Tibial nerve (tissue), 4 donors: ENCODE measurements at places on chromosomes 12 and 14. TPM values are rescaled to one million over a fixed set of nuclear protein-coding genes. Genes with fewer than 3 reads are reported as not detected.

GRCh38 chr14:58659061-58659460, 21.3 kb downstream of the DACT1 start:
- no peaks in the 10 kb centered on the region for H3K36me3 ChIP-seq
- H3K27ac ChIP-seq, result peak overlapping the region; percentile 73
- H3K27me3 ChIP-seq, result no peaks in the 10 kb centered on the region
- no peak overlapping the region for H3K4me3 ChIP-seq

- peaks cover 8% of the 10 kb centered on the region for H3K4me1 ChIP-seq
- no peak overlapping the region for H3K4me3 ChIP-seq
- no peaks in the 10 kb centered on the region for H3K36me3 ChIP-seq
- no peak overlapping the region for H3K27ac ChIP-seq
- no peak for DNase-seq
Measured at GRCh38 chr12:98823012-98823411, 177.9 kb downstream of the APAF1 start.

DNA sequence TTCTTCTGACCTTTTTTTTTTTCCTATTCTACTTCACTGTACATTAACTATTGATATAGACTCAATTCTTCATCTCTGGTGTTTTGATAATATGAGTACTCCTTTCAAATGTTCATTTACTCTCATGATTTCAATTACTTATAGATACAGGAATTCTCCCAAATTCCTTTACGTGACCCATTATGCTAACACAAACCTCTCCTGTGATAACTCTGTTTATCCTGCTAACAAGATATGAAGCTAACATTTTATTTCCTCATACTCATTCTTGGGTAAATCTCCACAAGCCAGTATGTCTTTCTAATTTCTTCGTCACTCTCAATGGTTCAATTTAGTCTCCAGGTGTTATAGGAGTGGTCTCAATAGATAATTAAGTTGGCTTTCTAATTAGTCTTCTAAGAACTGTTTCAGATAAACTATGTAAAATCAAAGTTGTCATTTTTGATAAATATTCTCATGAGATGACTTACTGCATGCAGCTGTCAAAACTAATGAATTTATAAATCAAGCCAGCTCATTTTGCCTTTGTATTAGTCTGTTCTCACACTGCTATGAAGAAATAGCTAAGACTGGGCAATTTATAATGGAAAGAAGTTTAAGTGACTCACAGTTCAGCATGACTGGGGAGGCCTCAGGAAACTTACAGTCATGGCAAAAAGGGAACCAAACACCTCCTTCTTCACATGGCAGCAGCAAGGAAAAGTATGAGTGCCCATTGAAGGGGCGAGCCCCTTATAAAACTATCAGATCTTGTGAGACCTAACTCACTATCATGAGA, 130.6 kb upstream of the MYF6 start:
- no peak overlapping the region for H3K4me3 ChIP-seq
- no peaks in the 10 kb centered on the region for H3K4me1 ChIP-seq
- no peak for DNase-seq

DNA sequence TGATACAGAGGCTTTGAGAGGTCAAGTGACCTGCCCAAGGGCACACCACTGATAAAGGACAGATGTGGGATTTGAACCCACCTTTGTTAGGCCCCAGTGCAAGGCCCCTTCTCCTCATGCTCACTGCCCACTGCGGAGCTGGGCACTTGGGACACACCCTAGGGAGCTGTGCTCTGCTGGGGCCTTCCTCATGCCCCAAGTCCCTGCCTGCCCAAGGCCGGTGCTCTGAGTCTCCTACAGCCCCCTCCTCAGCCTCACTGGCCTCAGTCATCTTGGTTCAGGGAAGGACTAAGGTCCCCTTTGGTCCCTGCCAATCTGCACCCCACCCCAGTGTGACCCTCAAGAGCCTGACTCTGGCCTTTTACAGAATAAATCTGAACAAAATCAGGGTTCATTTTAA, 7.9 kb upstream of the OAS3 start:
- no peak overlapping the region for H3K4me3 ChIP-seq
- H3K36me3 ChIP-seq, result peaks cover 14% of the 10 kb centered on the region
- H3K4me1 ChIP-seq, result peaks cover under 1% of the 10 kb centered on the region

GRCh38 chr12:132345561-132346200, 16.3 kb upstream of the GALNT9 start:
- H3K4me3 ChIP-seq, result no peak overlapping the region
- H3K27ac ChIP-seq, result no peak overlapping the region
- no peaks in the 10 kb centered on the region for H3K27me3 ChIP-seq
- no peaks in the 10 kb centered on the region for H3K36me3 ChIP-seq

DNA sequence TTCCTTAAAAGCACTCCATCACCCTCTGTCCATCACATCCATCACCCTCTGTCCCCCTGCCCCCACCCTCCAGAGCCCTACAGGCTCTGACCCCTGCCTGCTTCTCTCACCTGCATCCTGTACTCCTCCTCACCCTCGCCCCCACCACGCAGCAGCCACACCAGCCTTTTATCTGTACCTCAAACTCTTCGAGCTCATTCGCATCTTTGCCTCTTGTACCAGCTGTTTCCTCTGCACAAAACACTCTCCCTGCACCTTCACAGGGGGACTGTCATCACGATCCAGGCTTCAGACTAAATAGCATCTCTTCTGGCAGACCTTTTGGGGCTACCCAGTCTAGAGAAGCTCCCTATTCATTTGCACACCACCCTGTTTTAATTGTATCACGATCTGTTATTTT, 24.1 kb downstream of the TMEM229B start:
- no peaks in the 10 kb centered on the region for H3K4me1 ChIP-seq
- no peak for DNase-seq
- H3K27me3 ChIP-seq, result no peaks in the 10 kb centered on the region

The CACNA1C gene
- 6.3 TPM for total RNA-seq

DNA sequence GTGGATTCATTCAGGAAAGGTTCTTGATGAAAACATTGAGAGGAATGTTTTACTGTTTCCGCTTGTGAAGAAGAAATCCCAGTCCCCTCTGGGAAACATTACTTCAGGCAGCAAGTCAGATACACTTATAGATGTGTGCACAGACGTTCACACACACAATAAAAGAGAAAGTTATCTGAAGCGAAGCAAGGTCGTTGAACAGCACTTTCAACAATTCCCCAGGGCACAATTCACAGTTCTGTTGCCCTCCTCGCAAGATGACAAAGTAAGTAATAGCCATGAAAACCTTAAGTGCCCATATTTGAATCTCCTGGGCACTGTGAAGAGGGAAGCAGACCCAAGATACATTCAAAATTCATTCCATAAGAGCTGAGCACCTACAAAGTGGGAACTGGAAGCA, 156.6 kb upstream of the CAND1 start:
- no peak overlapping the region for H3K27ac ChIP-seq
- H3K36me3 ChIP-seq, result no peaks in the 10 kb centered on the region
- no peaks in the 10 kb centered on the region for H3K27me3 ChIP-seq
- DNase-seq, result no peak
- no peaks in the 10 kb centered on the region for H3K4me1 ChIP-seq
- H3K4me3 ChIP-seq, result no peak overlapping the region

DNA sequence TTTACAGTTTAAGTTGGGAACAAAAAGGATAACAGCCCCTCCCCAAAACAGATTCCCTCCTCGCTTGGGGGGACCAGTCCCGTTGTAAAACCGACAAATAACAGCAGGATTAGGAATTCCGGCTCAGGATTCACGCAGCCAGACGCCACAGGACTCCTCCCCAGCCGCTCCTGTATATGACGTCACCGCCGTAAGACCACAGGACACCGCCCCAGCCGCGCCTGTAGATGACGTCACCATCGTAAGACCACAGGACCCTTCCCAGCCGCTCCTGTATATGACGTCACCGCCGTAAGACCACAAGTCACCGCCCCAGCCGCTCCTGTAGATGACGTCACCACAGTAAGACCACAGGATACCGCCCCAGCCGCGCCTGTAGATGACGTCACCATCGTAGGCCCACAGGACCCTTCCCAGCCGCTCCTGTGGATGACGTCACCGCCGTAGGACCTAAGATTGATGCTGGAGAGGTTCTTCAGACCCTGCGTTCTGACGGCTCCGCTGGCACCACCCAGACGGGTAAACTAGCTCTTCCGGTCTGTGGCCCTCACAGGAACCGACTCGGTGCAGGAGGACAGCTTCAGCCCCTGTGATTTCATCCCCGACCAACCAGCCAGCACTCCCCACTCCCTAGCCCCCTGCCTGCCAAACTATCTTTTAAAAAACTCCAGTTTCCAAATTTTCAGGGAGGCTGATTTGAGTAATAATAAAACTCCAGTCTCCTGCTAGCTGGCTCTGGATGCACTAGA, 43.9 kb upstream of the FBRSL1 start:
- H3K4me3 ChIP-seq, result peak overlapping the region; percentile 35
- peak overlapping the region; percentile 56 for H3K27ac ChIP-seq
- no peak for DNase-seq
- H3K4me1 ChIP-seq, result no peaks in the 10 kb centered on the region
- no peaks in the 10 kb centered on the region for H3K27me3 ChIP-seq
- H3K36me3 ChIP-seq, result no peaks in the 10 kb centered on the region

The CLEC1B gene
- not detected for total RNA-seq

GRCh38 chr14:99685596-99685995, 1.5 kb downstream of the CYP46A1 start:
- H3K4me1 ChIP-seq, result peaks cover 11% of the 10 kb centered on the region
- H3K27me3 ChIP-seq, result no peaks in the 10 kb centered on the region
- no peaks in the 10 kb centered on the region for H3K36me3 ChIP-seq
- no peak overlapping the region for H3K4me3 ChIP-seq
- no peak overlapping the region for H3K27ac ChIP-seq

DNA sequence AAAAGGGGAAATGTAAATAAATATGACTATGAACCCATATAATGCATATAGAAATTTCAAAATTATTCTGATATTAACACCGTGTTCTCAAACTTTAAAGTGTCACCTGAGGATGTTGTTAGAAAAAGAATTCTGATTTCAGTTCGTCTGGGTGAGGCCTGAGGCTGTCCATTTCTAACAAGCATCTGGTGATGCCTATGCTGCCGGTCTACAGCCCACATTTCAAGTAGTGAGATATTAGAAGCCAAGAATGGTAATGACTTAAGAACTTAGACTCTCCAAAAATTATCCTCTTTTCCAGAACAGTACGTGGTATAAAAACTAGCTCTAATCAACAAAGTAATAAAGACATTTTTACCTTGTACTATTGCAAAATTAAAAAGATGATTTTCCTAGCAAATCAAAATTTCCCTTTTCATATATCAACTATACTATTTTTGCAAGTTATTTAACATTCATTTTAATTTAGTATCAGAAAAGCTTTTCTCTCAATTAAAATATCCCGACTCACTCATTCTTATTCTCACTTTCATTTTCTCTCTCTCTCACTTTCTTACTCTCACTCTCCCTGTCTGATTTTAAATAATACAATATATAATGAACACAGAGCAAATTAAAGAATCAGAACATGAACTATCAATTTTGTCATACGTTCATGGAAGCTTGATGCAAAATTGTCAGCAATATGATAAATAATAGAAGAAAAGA, 35.0 kb downstream of the PIK3C2G start:
- no peaks in the 10 kb centered on the region for H3K4me1 ChIP-seq
- no peaks in the 10 kb centered on the region for H3K27me3 ChIP-seq
- H3K27ac ChIP-seq, result no peak overlapping the region
- no peaks in the 10 kb centered on the region for H3K36me3 ChIP-seq
- peak overlapping the region; percentile 14 for H3K4me3 ChIP-seq

The MDGA2 gene
- total RNA-seq, result not detected

- no peaks in the 10 kb centered on the region for H3K4me1 ChIP-seq
- H3K36me3 ChIP-seq, result no peaks in the 10 kb centered on the region
Measured at GRCh38 chr12:1917172-1918070, 1.0 kb downstream of the CACNA2D4 start.

GRCh38 chr12:13986031-13986430, 4.6 kb upstream of the GRIN2B start:
- H3K4me1 ChIP-seq, result no peaks in the 10 kb centered on the region
- H3K36me3 ChIP-seq, result no peaks in the 10 kb centered on the region
- no peak overlapping the region for H3K27ac ChIP-seq
- H3K27me3 ChIP-seq, result no peaks in the 10 kb centered on the region
- no peak overlapping the region for H3K4me3 ChIP-seq
- DNase-seq, result no peak

DNA sequence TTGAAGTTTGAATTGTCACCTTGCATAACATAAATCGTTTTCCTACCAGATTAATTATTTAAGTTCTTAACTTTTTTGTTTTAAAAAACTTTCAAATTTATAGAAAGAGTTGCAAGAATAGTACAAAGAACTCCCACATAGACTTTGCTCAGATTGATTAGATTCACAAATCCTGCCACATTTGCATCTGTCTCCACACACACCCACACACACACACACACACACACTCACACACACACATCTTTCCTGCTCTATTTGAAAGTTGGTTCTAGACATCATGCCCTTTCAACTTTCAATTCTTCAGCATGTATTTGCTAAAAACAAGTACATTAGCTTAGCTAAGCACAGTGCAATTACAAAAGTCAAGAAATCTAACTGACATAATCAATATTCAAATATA, 184.0 kb downstream of the ITPR2 start:
- no peaks in the 10 kb centered on the region for H3K27me3 ChIP-seq
- no peaks in the 10 kb centered on the region for H3K36me3 ChIP-seq
- no peaks in the 10 kb centered on the region for H3K4me1 ChIP-seq
- H3K4me3 ChIP-seq, result no peak overlapping the region
- H3K27ac ChIP-seq, result no peak overlapping the region

DNA sequence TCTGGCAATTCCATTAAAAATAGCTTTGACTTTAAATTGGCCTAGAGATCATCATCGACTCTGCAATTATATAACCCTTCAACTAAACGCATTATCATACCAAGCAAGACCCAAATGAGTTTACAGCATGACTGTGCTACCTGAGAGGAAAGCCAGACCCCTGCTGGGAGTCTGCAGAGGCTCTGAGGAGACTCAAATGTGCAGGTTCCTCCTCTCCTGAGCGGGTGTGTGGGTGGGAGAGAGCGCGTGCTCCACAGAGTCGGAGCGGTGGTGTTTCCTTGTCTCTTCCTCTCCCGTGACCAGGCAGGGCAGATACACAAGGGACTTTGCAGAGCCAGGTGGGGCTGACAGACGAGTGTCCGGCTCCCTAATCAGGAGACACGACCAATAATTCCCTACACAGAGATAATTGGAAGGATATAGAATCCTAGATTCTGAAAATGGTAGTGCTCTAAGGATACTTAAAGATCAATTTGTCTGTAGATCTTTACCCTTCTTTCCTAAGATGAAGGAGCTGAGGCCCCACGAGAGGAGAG, 74.1 kb downstream of the SLC8A3 start:
- H3K27ac ChIP-seq, result no peak overlapping the region
- no peaks in the 10 kb centered on the region for H3K36me3 ChIP-seq
- no peak overlapping the region for H3K4me3 ChIP-seq
- no peaks in the 10 kb centered on the region for H3K4me1 ChIP-seq

DNA sequence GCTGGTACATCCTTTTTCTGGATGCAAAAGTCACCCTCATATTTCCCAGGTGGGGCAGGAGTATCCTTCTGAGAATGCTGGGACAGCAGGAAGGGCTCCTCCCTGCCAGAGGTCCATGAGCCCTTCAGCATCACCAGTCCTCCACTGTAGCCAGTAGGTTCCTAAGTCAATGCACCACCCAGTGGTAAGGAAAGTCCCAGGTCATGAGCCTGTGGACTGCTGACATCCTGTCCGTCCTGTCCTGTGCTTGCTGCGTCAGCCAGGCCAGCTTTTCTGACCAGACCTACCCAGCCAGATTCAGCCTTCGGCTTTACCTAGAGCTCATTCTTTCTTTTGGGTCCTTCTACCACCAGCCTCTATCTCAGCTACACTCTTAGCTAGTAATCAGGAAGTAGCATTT, 23.0 kb upstream of the ACTN1 start:
- no peak overlapping the region for H3K4me3 ChIP-seq
- H3K27ac ChIP-seq, result no peak overlapping the region
- H3K36me3 ChIP-seq, result no peaks in the 10 kb centered on the region
- H3K27me3 ChIP-seq, result no peaks in the 10 kb centered on the region
